Activated T-cell treated with anti-CD3 and anti-CD28 coated beads, Interleukin-2, amount 50 U/mL, for 72 hours (primary cell): ENCODE measurements at places on chromosomes 16 and 17. TPM values are rescaled to one million over a fixed set of nuclear protein-coding genes. Genes with fewer than 3 reads are reported as not detected.

DNA sequence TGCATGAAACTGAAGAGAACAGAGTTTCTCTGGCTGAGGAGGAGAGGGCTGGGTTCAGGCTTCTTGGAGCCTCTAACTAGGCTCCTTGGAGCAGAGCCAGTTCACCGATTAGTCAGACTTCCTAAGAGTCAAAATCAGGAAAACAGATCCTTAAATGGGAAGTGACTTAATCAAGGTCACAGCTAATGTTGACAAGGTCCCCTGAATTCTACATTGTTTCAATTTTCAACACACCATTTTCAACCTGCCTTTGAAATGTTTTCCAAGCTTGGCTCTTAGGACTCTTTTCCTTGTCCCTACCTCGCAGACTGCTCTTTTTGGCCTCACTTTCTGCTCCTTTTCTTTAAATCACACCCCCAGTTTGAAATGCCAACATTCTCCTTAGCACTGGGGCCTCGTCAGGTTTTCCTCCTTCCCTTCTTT, 16.3 kb downstream of the MYL4 start:
- no peak overlapping the region for H3K27ac ChIP-seq
- H3K27me3 ChIP-seq: peaks cover 12% of the 10 kb centered on the region
- peaks cover 23% of the 10 kb centered on the region for H3K4me1 ChIP-seq
- no peak for DNase-seq

The ANKFN1 gene
- not detected for total RNA-seq

DNA sequence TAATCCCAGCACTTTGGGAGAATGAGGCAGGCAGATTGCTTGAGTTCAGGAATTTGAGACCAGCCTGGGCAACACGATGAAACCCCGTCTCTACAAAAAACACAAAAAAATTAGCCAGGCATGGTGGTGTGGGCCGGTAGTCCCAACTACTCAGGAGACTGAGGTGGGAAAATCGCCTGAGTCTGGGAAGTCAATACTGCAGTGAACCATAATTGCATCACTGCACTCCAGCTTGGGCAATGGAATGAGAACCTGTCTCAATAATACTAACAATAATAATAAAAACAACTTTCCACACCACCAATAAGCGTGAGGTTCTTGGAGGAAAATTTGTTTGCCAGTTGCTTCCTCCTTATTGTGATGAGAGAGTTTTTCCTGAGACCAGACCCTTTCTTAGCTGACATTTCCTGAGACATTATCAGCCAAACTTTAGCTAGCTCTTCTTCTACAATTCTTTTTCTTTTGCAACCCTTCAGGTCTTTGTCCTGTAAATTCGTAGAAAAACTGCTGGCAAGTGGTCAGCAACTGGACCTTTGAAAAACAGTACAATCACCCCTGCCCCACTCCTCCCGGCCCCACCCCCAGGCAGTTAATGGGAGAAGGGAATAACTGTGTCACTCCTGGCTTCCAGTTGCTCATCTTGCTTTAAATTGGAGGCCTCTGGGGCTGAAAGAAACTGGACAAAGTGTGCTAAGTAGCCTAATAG, 3.5 kb upstream of the EZH1 start:
- no peak overlapping the region for H3K27ac ChIP-seq
- H3K4me3 ChIP-seq: no peak overlapping the region
- peaks cover 33% of the 10 kb centered on the region for H3K27me3 ChIP-seq
- H3K36me3 ChIP-seq: no peaks in the 10 kb centered on the region
- no peak for DNase-seq
- peaks cover 18% of the 10 kb centered on the region for H3K4me1 ChIP-seq

DNA sequence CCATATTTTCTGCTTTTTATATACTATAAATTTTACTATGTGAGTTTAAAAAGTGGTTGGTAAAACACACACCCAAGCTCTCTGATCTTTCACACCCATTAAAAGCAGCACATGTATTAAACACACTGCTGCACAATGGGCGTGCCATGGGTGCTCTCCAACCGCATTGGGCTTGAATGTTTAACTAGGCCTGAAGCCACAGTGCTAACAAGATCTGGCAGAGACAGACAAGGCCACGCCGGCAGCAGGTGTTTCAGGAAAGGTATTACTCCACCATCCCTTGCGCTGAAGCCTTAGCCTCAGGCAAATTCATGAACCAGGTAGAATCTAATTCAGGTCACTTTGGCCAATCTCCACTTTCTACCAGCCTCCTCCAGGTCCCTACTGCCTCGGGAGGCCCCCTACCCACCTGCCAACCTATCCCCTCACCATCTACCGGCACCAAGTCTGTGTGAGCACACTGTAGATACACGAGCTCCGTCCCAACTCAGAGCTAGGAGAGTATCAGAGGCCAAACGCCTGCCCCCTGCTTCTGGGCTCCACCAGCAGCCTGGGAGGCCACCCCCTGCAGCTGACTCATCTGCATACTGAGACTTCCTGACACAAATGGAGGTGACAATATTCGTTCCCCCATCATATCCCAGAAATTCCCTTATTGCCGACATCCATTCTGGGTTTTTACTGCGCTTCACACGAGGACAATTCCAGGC, 95.0 kb downstream of the ADCY9 start:
- H3K36me3 ChIP-seq: no peaks in the 10 kb centered on the region
- DNase-seq: no peak
- H3K27me3 ChIP-seq: no peaks in the 10 kb centered on the region
- H3K27ac ChIP-seq: no peak overlapping the region
- peaks cover 5% of the 10 kb centered on the region for H3K4me1 ChIP-seq
- no peak overlapping the region for H3K4me3 ChIP-seq

The ZNF778 gene
- total RNA-seq: 10.9 TPM

The TPPP3 gene
- total RNA-seq: 0.16 TPM

GRCh38 chr17:80836971-80837481, 154.6 kb upstream of the CHMP6 start:
- no peak for DNase-seq
- H3K27ac ChIP-seq: no peak overlapping the region
- peaks cover 24% of the 10 kb centered on the region for H3K4me1 ChIP-seq

GRCh38 chr17:21286066-21286770, 1.7 kb downstream of the MAP2K3 start:
- no peaks in the 10 kb centered on the region for H3K27me3 ChIP-seq
- H3K4me1 ChIP-seq: peaks cover 50% of the 10 kb centered on the region
- peak overlapping the region; percentile 98 for H3K4me3 ChIP-seq
- peaks cover 4% of the 10 kb centered on the region for H3K36me3 ChIP-seq
- peak overlapping the region; percentile 89 for H3K27ac ChIP-seq

- peak overlapping the region; percentile 60 for H3K4me3 ChIP-seq
- no peaks in the 10 kb centered on the region for H3K27me3 ChIP-seq
- H3K36me3 ChIP-seq: peaks cover 15% of the 10 kb centered on the region
- H3K4me1 ChIP-seq: peaks cover 91% of the 10 kb centered on the region
- no peak overlapping the region for H3K27ac ChIP-seq
Observed at GRCh38 chr17:27478901-27479538, 22.8 kb downstream of the KSR1 start.

DNA sequence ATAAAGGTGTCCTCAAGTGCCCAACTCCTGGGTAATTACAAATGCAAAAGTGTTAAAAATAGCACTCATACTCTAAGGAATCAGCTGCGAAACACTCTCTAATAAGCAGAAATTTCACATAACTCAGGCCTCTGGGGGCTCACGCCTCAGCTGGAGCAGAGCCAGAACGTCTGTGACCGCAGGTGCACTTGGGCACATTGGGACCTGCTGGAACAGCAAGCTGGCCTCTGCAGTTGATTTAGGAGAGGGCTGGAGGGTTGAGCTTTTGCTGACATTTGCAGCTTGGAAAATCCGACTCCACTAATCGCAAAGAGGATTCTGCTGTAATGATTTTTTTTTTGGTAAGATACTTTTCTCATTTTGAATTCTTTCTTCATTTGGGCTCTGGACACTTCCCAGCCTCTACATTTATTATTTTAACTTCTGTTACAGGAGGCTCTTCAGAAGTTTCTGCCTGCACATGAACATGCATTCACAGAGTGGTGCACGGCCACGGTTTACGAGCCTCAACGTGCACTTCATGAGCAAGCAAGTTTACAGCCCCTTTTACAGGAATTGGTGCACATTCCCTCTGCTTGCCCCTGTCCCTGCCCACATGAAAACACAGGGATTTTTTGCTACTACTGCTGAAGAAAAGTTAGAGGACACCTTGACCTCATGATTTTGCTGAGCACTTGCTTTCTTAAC, 4.1 kb upstream of the SNTB2 start:
- DNase-seq: no peak
- H3K4me3 ChIP-seq: no peak overlapping the region
- H3K4me1 ChIP-seq: peaks cover 39% of the 10 kb centered on the region

DNA sequence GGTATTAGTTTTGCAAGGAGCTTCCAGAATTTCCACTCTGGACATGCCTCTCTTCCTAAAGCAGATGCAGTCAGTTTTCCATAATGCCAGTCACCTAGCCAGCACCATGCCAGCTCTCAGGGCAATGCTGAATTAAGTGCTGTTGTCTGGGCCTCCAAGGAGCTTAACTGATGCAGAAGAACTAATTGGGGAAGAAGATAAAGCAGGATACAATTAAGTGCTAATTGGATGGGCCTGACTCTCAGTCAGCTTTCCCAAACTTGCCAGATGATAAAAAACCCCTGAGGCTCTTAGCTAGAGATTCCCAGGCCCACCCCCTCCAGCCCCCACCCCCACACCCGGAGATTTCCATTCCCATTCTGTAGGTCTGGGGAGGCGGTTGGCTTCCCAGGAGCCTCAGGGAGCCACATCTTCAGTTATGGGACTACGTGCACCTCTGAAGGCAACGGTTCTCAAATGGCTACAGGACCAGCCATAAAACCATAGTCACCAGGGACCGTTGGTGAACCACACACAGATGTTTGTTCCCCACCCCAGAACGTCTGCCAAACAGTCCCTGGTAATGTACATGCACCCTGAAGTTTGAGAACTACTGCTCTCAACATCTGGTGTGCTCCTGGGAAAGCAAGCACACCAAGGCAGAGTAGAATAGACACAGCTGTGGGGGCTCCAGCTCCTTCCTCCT, 499.1 kb upstream of the CDH5 start:
- H3K4me1 ChIP-seq: no peaks in the 10 kb centered on the region
- no peaks in the 10 kb centered on the region for H3K27me3 ChIP-seq
- H3K4me3 ChIP-seq: no peak overlapping the region
- DNase-seq: no peak

DNA sequence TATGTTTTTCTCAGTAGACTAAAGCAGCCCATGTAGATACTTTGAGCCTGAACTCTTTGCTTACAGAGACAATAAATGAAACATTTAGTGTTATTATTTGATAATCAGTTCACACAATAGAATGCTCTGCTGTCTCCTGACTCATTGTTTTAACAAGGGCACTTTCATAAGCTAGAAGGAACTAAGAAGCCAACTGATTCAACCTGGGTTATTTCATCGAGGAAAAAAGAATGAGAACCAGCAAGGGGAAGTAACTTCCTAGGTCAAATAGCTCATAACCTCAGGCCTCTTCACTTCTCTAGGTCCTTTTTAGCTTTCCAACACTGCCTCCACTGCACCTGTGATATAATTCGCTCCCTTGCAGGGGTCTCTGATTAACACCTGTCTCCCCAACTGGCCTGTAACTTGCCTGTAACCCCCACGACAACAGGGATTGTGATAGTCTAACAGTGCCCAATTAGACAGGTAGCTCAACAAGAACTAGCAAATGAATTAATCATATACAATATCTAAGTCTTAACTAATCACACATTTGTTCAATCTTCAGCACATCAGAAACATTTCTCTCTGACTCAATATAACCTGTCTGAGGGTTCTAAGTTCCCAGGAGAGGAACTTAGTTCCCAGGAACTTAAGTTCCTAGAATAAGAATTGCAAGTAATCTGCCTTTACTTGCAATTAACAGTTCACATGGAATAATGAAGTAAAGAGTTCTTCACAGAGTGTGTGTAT, 34.8 kb downstream of the RFFL start:
- DNase-seq: no peak
- H3K36me3 ChIP-seq: peaks cover 3% of the 10 kb centered on the region
- H3K4me1 ChIP-seq: peaks cover 30% of the 10 kb centered on the region
- peak overlapping the region; percentile 20 for H3K4me3 ChIP-seq

The PLD2 gene
- total RNA-seq: 50.9 TPM

GRCh38 chr16:56743840-56744239, 13.9 kb downstream of the NUP93 start:
- peaks cover 6% of the 10 kb centered on the region for H3K36me3 ChIP-seq
- no peak overlapping the region for H3K27ac ChIP-seq
- no peaks in the 10 kb centered on the region for H3K27me3 ChIP-seq
- H3K4me3 ChIP-seq: no peak overlapping the region
- peaks cover 38% of the 10 kb centered on the region for H3K4me1 ChIP-seq
- no peak for DNase-seq

- peaks cover 3% of the 10 kb centered on the region for H3K36me3 ChIP-seq
- H3K27me3 ChIP-seq: no peaks in the 10 kb centered on the region
- H3K4me3 ChIP-seq: no peak overlapping the region
- no peaks in the 10 kb centered on the region for H3K4me1 ChIP-seq
- no peak for DNase-seq
Observed at GRCh38 chr16:67336648-67337047, 10.0 kb downstream of the LRRC36 start.

- no peaks in the 10 kb centered on the region for H3K4me1 ChIP-seq
- H3K36me3 ChIP-seq: peaks cover 14% of the 10 kb centered on the region
- DNase-seq: no peak
- H3K27ac ChIP-seq: no peak overlapping the region
Observed at GRCh38 chr17:44722254-44722653, 13.8 kb downstream of the DBF4B start.

GRCh38 chr16:8594149-8594666, 3.9 kb upstream of the TMEM114 start:
- H3K27ac ChIP-seq: no peak overlapping the region
- H3K4me1 ChIP-seq: no peaks in the 10 kb centered on the region
- no peak for DNase-seq
- peaks cover 1% of the 10 kb centered on the region for H3K36me3 ChIP-seq
- H3K27me3 ChIP-seq: peaks cover 2% of the 10 kb centered on the region

GRCh38 chr17:67606471-67606870, 111.3 kb upstream of the NOL11 start:
- no peak overlapping the region for H3K27ac ChIP-seq
- no peaks in the 10 kb centered on the region for H3K36me3 ChIP-seq
- peaks cover 6% of the 10 kb centered on the region for H3K4me1 ChIP-seq
- H3K4me3 ChIP-seq: no peak overlapping the region
- no peaks in the 10 kb centered on the region for H3K27me3 ChIP-seq

DNA sequence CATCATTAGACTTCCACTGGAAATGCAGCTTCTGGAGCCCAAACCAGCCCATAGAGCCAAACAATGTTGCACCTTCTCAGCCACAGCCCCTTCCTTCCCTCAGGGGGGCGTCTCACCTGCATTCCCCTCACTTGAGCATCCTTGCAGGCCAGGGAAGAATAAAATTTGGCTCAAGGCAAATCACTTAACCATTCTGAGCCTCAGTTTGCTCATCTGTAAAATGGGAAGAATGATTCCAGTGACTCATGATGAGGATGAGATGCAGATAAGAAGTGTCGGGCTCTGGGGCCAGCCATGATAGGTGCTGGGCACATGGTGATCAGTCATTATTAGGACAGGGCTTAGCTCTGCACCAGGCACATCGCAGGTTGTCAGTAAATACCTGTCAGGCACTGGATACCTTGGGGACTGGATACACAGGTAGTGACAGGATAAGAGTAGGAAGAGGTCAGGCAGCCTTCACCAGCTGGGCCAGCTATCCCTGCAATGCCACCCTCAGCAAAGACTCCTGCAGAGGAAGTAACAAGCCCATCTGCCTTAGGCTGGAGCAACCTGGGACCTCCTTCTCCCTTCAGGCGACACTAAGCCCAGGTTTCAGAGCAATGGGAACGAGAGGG, 208.0 kb upstream of the TNRC6C start:
- no peak overlapping the region for H3K27ac ChIP-seq
- H3K27me3 ChIP-seq: no peaks in the 10 kb centered on the region
- DNase-seq: no peak
- no peak overlapping the region for H3K4me3 ChIP-seq
